ENCODE measurements at places on chromosomes 12 and 14.

DNA sequence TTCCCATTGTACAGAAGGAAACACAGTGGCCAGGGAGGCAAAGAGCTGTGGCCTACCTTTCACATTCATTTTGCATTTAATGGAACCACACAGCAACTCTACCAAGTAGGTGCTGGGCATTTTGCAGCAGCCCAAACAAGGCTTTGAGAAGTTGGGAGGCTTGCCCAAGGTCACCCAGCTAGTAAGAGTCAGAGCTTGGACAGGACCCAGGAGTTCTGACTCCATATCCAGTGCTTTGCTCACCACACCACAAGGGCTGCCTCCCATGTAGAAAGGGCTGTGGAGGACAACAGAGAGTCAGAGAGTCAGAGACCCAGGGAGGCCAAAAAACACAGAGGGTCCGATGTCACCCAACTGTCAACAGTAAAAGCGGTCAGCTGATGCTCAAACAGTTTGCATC, 400.2 kb downstream of the BCL11B start:
- no peak for DNase-seq

- DNase-seq, result no peak
These were observed 84.6 kb upstream of the CCDC196 start for GRCh38 chr14:66401449-66402095.

- DNase-seq, result no peak
These were observed at the start of gene KRT7 for GRCh38 chr12:52232674-52233461. TSS of gene KRT7 (plus strand) at chr12:52233243. CDS start at chr12:52233297, 54 bp downstream.

GRCh38 chr12:115466076-115466475, 782.1 kb upstream of the TBX3 start:
- no peak for DNase-seq

GRCh38 chr12:51669271-51669670, 78.2 kb downstream of the SCN8A start:
- no peak for DNase-seq

GRCh38 chr14:103026988-103027387, 30.4 kb downstream of the CDC42BPB start:
- DNase-seq, result no peak

- no peak for DNase-seq
These were observed 98.9 kb downstream of the CHST11 start for GRCh38 chr12:104555648-104556047.

GRCh38 chr12:131737150-131737827, 26.4 kb downstream of the SFSWAP start:
- DNase-seq, result no peak

DNA sequence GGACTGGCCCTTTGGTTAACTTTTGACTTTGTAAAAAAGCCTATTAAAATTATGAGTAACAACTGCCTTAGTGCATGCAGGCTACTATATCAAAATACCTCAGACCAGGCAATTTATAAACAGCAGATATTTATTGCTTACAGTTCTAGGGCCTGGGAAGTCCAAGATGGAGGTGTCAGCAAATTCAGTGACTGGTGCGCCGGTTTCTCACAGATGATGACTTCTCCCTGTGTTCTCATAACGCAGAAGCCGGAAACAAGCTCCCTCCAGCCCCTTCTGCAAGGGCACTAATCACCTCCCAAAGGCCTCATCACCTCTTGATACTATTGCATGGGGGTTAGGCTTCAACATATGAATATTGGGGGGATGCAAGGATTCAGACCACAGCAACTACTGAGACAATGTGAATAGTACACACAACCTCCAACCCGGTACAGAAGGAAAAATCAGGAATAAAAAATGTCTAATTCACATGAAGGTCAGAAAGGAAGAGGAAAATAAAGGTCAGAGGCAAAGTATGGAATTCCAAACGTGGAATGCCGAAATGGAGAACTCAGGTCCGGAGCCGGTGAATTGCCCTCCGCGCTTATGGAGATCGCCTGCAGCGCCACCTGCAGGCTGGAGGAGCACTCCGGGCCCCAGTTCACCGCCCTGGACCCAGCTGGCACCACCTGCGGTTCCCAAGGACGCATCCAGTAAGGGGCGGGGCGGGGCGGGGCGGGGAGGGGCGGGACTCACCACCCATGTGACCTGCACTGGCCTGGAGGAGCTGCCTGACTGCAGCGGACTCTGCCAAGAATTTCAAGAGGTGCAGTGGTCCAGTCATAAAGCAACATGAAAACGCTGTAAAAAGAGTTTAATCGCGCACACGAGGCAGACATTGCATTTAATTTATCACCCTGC, 203.4 kb downstream of the KIF26A start:
- DNase-seq, result no peak

GRCh38 chr12:103493199-103493598, 2.6 kb downstream of the C12orf42 start:
- DNase-seq, result no peak

- DNase-seq, result no peak
These were observed 81.7 kb downstream of the RIN3 start for GRCh38 chr14:92595267-92595666.

GRCh38 chr12:131089531-131090273, 136.0 kb downstream of the ADGRD1 start:
- no peak for DNase-seq

DNA sequence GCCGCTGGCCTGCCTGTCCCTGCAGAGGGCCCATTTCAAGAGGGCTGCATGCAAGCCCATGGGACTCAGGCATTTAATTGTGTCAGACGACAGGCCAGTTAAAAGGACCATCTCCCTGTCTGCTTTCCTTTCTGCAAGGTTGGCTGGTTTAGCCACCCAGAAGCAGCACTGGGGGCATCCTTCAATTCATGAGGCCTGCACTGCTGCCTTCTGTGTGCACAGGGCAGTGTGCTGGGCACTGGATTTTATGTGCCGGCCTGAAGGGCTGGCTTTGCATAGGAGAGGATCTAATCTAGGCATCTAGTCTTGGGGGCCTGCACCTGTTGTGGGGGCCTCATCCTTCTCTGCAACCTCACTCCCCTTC, 114.1 kb upstream of the FKBP4 start:
- no peak for DNase-seq

DNA sequence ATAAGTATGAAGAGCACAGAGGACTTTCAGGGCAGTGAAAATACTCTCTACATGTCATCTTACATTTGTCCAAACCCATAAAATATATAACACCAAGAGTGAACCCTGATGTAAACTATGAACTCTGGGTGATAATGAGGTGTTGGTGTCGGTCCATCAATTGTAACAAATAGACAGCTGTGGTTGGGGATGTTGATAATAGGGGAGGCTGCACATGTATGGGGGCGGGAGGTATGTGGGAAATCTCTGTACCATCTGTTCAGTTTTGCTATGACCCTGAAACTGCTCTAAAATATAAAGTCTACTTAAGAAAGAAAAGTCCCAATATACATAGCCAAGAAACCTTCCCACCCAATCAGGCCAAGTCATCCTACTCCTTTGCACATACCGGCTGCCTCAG, 88.5 kb downstream of the GPR135 start:
- DNase-seq, result no peak

GRCh38 chr12:76757694-76758093, 6.2 kb upstream of the ZDHHC17 start:
- no peak for DNase-seq

- no peak for DNase-seq
These were observed 100.9 kb downstream of the KIF26A start for GRCh38 chr14:104239185-104239775.

- no peak for DNase-seq
These were observed 240.1 kb upstream of the OR4E1 start for GRCh38 chr14:21913759-21914158.

Data from cortex of kidney (tissue), 1 donor.